Activated CD8-positive, alpha-beta memory T cell treated with anti-CD3 and anti-CD28 coated beads for 1 hour (primary cell): ENCODE measurements at places on chromosomes 3 and 15.

GRCh38 chr15:64251658-64252057 lies 88.8 kb upstream of the PPIB start:
- DNase-seq, result no peak

DNA sequence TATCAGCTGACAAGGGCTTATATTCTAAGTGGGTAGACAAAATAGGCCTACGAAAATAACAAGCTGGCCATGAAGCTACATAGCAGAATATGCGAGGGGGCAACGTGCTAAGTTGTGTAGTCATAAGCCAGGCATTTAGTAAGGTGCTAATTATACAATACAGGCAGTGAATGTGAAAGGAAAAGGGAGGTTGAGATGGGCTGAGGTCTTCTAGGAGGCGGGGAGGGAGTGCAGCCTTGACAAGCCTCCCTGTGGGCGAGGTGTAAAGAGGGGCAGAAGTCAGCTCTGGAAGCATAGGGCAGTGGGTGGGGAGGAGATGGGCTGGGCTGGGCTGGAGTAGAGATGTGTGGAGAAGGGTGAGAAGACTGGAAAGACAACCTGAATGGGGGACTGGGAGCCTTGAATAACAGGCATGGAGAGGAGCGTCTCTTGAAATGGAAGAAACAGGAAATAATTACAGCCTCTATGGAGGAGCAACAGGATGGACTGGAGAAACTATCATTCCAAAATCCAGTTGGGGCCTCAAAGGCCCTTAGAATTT lies 1.2 kb downstream of the TIGIT start:
- no peak for DNase-seq

DNA sequence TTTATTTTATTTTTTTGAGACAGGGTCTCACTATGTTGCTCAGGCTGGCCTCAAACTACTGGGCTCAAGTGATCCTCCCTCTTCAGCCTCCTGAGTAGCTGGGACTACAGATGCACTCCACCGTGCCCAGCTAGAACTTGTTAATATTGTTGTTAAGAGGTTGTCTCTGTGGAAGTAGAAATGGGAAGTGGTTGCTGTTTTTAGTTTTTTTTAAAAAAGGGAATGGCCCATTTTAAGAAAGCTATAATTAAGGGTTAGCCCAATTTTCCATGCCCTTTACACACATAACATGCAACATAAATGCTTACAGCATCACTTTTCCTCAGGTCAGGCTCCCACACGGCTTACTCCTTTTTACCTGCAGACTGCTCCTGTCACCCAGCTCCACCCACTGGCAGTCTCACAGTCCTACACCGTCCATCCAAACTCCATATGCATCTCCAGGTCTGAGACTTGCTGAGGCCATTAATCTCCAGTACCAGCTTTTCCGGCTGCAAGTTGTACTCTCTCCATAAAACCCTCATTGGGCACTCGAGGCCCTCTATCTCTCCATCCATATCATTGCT lies 19.8 kb downstream of the MORC1 start:
- DNase-seq, result no peak

DNA sequence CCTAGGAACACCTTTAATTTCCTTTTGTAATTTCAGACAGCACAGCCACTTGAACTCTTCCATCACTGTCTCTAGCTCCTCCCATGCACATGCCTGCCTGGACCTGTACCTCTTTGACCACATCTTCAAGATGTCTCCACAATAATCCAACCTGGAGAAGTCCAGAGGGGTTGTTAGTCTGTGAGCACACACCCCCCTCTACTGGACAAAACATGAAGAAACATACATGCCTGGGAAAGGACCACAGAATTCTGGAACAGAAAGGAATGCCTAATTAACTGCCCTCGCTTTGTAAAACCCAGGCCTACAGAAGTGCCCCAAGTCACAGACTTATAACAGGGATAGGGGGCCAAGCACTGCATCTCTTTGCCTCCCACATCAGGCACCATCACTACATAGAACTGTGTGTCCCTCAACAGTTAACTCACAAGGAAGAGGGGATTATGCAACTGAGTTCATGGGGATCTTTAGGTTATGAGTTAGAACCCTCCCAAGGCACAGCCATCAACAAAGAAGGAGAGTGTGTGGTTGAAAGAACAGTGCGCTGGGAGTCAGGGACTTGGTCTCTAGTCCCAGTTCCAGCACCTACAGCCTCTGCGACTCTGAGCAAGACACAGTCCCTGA lies 61.7 kb downstream of the FMN1 start:
- no peak for DNase-seq

DNA sequence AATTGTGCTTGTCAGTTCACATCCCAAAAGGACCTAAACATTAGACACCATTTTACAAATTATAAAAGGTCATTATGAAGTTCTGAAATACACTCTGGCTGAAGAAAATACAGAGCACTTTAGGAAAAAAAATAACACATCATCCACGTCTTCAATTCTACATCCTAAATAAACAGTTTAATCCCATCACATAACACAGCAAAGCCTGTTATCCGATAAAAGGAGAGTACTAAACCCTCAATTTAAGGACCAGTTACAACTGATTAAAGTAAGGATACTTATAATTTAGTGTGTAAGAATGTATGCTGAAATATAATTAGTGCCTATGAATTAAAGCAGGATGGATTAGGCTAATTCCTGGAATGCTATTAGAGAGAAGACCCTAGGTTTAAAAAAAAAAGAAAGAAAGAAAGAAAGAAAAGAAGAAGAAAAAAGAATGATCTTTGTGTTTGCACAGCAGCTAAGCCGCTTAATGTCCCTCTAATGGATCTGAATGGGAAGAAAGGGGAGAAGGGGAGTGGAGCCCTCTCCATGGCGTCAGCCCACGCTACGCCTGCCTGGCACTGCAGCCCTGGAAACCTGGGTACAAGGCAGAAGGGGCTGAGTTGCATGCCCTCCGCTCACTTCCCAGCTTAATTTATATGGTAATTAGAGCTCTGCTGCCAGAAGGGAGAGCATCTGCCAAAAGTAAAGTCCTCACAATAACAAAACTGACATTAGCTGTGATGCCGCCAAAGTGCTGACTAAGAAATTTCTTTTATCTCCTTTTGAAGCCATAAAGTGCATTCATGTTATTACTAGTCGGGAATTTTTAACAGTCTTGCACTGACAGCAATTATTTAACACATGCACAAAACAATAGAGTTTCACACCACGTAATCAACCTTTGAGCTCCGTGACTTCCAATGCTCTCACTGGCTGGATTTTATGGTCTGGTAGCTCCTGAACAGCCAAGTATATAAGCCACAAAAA lies 90.0 kb downstream of the FSIP1 start:
- DNase-seq, result no peak

DNA sequence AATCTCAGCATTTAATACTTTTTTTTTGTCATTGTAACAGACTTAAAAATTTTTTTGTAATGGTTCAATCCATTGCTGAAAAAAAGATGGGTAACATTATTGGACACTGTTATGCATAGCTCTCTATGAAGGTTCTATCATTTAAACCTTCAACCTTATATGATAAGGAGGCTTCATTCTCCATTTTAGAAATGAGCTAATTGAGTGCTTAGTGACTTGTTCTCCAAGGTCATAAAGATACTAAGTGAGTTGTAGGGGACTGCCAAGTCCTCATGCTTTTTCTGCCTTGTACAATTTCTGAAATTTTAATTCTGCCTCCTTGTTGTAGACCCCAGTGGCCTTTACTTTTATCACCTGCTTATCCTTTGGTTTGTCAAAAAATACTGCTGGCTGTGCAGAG lies 56.7 kb downstream of the MGA start:
- no peak for DNase-seq

DNA sequence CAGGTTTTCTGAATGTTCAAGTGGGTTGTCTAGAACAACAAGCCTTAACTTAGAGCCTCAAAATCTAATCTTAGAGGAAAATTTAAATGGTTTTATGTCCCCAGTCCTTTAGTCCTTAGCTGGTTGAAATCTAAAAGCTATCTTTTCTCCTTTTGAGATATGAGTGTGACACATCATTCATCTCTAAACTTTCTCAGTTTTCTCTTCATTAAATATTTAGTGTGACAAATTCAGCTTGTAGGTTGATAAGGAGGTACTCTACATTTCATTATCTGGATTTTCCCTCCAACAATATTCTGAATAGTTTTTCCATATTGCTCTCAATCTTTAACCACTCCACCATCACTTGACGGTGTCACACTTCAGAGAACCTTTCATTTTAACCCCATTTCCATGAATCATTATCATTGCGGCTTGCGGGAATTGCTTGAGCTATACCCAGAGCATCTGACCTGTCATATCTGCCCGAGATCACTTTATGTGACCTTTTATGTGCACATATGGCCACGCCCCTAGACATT lies 16.1 kb upstream of the ATP8B4 start:
- DNase-seq, result no peak

- no peak for DNase-seq
Observed at GRCh38 chr3:24905266-24905665, 410.6 kb upstream of the THRB start.

GRCh38 chr3:188230962-188231361 lies 77.0 kb downstream of the LPP start:
- DNase-seq, result no peak

GRCh38 chr3:33139996-33140395 lies 26.2 kb downstream of the CRTAP start:
- no peak for DNase-seq

- peak; percentile 23 for DNase-seq
Observed at GRCh38 chr3:188749010-188749617, 422.7 kb upstream of the TPRG1 start.

DNA sequence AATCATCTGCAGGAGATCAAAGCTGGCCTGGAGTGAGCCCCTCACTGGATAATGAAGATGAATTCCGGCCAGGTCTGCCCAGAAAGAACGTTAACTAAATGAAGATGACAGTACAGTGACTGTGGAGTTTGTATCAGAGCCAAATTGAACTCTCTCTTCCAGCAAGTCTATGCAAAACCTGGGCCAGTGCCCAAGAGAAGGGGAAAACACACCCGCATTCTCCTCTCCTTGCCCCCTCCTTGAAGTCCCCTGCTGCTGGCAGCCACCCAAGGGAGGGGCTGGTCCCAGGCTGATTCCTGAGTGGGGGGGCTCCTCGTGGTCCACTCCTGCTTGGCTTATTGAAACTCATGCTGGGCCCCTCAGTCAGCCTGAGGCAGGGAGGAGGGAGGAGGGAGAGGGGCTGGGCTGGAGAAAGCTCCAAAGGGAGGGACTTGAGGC lies 155.7 kb downstream of the RAB11A start:
- no peak for DNase-seq

DNA sequence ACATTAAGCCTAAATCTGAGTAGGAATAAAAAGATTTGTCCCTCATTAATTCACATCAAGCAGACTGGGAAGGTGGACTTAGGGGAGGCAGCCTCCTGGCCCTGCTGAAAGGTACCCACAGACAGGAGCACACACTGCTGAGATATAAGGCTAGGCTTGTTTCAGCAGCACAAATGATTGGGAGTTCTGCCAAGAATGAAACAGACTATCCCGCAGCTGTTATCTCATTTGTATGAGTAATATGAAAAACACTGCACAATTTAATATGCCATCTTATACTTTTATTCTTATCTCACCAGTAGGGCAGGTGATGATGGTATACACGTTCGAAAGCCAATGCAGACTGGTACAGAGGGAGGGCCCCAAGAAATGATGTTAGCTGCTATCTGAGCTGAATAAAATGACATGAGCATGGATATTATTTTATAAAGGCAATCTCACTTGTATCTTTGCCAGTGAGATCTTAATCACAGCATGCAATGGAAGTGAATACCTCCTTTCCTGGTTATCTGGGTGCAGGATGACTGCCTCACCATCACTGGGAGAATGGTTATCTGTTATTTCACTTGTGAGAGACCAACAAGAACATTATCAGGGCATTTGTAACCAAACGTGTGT lies 258.7 kb upstream of the PPP2R3A start:
- no peak for DNase-seq

- DNase-seq, result no peak
Observed at GRCh38 chr15:77691607-77692006, 58.9 kb upstream of the LINGO1 start.

DNA sequence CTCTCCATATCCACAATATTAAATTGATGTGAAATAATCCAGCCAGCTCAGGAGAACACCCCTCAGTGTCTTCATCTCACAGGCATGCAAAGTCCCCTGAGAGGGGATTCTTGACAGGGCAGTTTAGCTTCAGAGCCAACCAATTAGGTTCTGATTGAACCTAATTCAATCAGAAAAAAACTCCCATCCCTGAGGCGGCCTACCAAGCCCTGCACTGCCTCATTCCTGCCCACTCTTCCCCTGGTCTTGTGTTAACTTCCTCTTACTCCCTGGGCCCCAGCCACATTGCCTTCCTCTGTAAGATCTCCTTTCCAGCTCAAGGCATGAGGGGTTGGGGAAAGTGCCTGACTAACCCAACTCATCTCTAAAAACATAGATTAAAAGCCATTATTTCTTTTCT lies 46.1 kb downstream of the FRMD4B start:
- no peak for DNase-seq

DNA sequence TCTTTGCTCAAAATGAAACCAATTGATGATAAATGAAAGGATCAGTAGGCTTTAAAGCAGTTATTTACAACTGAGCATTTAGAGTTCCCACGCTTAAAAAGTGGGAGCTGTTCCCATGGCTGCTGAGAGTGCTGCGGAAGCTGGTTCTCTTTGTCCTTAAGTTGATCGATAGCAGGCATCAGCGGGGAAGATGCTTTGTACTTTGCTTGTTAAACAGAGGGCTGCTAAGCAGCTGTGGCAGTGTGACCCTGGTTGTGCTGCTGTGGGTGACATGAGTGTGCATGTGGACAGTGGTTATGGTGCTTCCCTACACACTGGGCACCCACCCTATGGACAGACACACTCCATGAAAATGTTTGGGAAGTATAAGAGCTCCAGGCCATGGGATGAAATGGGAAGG lies 96.3 kb downstream of the PTPRG start:
- no peak for DNase-seq

- DNase-seq, result no peak
Observed at GRCh38 chr3:160886421-160886820, 130.4 kb downstream of the PPM1L start.

- DNase-seq, result no peak
Observed at GRCh38 chr3:155772801-155773200, 27.9 kb upstream of the PLCH1 start.

GRCh38 chr3:54800478-54800877 lies 127.4 kb downstream of the LRTM1 start:
- DNase-seq, result no peak

DNA sequence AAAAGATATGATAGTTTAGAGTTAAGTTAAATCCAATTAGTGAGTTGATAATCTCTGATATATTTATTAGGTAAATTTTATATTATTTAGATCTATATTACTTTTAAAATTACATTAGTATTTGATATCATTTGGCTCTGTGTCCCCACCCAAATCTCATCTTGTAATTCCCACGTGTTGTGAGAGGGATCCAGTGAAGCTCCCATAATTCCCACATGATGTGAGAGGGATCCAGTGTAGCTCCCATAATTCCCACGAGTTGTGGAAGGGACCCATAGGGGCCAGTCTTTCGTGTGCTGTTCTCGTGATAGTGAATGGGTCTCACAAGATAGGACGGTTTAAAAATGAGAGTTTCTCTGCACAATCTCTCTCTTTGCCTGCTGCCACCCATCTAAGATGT lies 1183.6 kb downstream of the NSUN3 start:
- DNase-seq, result no peak

- DNase-seq, result no peak
Observed at GRCh38 chr3:178083906-178084866, 452.1 kb upstream of the KCNMB2 start.
